ENCODE measurements at places on chromosomes 2 and 18.
A peak's percentile ranks its signal among the peaks of the same experiment; 100 is the strongest.

DNA sequence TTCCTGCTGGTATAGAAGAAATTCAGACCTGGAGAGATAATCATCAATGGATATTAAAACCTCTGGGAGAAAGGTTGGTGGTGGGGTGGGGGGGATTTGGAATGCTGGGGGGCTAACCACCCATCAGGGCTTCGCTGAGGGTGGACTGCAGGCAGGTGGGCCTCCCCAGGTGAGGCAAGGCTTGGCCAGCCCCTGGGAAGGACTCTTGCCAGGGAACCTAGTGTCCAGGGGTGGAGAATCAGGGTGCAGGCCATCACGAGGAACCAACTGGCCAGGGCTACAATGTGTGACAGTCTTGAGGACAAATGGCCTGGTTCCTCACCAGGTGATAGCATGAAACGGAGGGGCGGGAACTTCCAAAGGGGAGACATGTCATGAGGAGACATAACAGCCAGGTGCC is 11.8 kb downstream of the RAB11FIP5 start:
- DNase-seq: no peak

GRCh38 chr18:34114996-34115395 is 109.7 kb downstream of the NOL4 start:
- DNase-seq: no peak

GRCh38 chr2:45212953-45213635 is 203.8 kb upstream of the SIX2 start:
- DNase-seq: no peak

- DNase-seq: no peak
These were observed 238.3 kb downstream of the SLC8A1 start for GRCh38 chr2:40213619-40214018.

DNA sequence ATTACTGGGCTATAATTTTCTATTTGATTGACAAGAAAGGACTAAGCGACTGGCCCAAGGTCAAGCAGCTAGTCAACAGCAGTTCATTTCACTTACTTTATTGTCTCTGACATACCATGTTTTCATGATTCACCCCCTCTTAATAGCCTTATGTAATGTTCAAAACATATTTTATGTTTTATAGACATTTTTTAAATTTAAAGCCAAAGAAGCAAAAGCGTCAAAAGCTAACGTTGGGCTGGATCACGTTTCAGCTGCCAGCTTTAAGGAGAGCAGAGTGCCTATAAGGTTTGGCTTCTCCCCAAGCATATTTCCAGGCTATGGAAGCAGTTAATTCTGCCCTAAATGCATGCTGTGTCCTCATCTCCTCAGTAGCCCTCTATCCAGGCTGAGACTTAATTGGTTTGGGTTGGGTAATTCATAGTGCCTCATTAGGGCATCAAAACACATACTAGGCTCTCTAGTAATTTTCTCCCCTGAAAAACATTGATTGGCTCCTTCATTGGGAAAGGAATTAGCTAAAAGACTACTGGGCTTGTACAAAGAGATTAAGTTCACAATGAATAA is 94.8 kb upstream of the CREB1 start:
- DNase-seq: no peak

GRCh38 chr2:177251165-177251542 is 13.4 kb downstream of the NFE2L2 start:
- no peak for DNase-seq

DNA sequence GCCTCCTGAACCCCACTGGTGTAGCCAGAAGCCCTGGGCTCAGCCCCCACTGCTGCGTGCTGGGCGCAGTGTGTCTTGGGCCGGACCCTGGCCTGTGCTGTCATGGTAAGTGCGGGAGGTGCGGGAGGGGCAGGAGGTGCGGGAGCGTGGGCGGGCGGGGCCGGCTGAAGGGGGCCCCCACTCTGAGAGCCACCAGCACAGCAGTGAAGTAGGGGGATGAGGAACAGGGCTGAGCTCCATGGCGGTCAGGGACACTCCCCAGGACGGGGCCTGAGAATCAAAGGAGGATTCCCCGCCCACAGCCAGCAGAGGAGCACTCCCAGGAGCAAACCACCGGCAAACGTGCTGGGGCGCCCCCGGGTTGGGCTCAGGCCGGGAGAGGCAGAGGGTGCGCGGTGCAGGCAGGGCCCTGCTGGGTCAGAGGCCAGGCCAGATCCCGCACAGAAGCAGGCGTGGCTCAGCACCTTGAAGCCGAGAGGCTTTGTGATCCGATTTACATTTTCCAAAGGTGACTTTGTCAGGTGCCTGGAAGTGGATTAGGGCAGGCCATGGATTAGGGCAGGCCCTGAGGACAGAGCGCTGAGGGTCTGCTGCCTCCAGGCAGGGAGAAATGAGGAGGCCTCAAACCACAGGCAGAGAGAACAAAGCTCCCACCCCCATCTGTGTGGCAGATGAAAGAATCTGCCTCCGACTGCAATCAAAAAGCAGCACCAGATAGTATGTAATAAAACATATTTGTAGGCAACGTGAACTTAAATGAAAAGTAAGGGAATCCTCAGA is 152.0 kb upstream of the RAB6C start:
- DNase-seq: no peak

DNA sequence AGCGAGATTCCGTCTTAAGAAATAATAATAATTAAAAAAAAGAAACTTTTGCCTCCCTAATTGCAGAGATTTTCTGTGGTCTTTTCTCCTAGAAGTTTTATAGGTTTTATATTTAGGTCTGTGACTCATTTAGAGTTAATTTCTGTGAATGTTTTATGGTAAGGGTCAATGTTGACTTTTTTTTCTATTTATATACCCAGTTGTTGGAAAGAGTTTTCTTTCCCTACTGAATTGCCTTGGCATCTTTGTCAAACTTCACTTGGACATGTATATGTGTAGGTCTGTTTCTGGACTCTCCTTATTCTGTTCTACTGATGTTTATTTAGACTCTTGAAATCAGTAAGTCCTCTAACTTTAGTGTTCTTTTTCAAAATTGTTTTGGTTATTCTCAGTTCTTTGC is 5.5 kb downstream of the ZNF512 start:
- no peak for DNase-seq

DNA sequence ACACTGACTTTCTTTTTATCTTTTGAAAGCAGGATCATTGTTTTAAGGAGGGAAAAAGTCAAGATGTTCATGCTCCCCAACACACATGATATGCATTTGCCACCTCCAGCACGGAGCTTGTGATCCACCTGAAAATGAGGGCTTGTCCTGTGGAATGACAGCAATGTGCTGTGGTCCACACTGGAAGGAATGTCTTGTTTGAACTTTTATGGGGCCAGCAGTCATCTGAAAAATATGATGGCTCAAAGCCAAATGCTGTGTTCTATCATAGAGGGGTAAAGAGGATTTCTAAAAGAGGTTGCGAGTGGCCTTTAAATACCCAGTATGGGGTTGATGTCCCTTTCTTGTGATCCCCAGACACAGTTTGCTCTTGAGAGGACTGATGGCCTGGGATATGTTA is 226.5 kb upstream of the SPRED2 start:
- no peak for DNase-seq

DNA sequence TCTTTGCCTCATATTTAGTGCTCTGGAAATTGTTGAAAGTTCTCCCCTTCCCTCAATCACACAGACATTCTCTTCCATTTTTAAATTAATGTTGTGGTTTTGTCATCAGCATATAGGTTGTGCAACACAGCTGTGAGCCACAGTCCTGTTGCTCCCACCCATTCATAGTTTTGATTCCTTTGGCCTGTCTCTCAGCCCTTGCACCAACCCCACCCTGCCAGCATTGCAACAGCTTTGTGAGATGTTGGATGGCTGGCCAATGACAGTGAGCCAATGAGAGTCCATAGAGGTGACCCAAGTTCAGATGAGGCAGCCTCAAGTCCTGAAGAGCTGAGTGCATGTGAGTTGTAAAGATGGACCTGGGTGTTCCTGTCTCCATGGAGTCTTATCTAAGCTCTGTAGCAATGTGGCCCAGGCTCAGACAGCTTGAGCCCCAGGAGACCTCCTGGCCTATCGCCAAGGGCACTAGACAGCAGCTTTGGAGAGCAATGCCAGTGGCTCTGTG is 775.5 kb downstream of the RNF144A start:
- DNase-seq: no peak

DNA sequence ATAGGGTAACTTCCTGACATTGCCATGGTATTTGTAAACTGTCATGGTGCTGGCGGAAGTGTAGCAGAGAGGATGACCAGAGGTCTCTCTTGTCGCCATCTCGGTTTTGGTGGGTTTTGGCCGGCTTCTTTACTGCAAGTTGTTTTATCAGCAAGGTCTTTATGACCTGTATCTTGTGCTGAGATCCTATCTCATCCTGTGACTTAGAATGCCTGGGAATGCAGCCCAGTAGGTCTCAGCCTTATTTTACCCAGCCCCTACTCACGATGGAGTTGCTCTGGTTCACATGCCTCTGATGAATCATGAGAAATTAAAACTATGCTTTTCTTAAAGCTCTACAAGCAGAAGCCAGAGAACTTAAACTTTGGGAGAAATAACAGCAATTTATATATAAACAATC is 12.7 kb upstream of the NFU1 start:
- DNase-seq: no peak

- DNase-seq: no peak
These were observed 180.1 kb downstream of the PRPF40A start for GRCh38 chr2:152537081-152537651.

- no peak for DNase-seq
These were observed 222.0 kb upstream of the FN1 start for GRCh38 chr2:215657844-215658243.

GRCh38 chr2:110101280-110101844 is 14.3 kb downstream of the MALL start:
- peak; percentile 99 for DNase-seq

DNA sequence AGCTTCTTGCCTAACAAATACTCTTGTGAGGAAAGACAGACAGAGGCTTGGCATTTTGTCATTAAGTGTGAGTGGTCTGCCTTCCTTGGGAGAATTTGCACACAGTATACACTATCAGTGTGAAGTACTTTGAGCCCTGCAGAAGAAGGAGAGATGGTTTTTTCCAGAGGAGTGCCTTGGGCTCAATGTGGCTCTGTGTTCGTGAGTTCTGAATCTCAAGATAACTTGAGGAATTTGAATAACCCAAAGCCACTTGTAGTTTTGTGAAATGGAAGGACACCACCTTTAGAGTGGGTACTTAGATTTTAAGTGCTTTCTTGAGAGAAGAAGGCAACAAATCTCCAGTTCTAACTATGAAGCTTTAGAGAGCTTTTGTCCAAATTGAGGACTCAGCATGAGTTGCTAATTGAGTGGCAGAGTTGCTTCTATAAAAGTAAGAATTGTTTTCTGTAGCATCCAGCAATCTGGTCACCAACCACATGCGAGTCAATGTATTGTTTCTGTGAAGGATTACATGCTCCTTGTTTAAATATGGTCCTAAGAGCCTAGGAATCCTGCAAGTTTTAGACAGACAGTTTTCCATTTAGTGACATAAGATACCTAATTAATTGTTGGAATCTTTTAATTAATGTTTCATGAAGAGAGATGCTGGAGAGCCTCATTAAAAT is 68.3 kb downstream of the BABAM2 start:
- no peak for DNase-seq

DNA sequence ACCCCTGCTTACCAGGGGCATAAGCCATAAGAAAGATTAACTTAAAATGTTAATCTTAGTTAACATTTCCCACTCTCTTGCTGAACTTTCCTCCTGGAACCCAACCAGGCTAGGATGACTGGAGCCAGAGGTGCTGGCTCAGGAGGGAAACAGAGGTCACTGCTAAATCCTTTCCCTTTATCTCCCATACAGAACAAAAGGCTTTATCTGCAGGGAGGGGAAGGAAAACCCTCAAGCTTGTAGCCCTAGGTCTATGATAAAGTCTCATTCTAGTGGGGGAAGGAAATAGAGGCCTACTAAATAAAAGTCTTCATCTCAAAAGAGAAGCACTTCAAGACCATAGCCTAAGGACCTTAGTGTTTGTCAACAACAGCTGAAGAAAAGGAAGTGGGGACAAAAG is 18.6 kb downstream of the HIBCH start:
- no peak for DNase-seq

DNA sequence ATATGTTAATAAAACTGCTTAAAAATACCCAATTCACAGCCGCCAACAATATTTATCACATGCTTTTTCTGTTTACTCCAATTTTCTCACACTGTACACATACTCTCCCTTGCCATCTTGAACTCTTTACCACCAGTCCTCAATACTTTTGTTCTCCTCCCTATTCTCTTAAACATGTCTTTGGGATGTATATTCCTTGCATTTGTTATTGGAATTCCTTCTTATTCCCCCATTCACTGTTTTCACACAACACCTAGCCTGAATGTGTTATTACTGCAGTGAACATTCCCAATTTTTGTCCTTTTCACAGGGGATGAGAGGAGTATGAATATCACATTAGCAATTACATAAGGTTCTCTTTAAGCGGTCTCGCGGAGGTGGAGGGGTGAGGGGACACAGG is 94.7 kb downstream of the USP34 start:
- no peak for DNase-seq

GRCh38 chr2:167729911-167730310 is 517.5 kb downstream of the STK39 start:
- no peak for DNase-seq

GRCh38 chr2:84532291-84532690 is 16.0 kb downstream of the DNAH6 start:
- no peak for DNase-seq

DNA sequence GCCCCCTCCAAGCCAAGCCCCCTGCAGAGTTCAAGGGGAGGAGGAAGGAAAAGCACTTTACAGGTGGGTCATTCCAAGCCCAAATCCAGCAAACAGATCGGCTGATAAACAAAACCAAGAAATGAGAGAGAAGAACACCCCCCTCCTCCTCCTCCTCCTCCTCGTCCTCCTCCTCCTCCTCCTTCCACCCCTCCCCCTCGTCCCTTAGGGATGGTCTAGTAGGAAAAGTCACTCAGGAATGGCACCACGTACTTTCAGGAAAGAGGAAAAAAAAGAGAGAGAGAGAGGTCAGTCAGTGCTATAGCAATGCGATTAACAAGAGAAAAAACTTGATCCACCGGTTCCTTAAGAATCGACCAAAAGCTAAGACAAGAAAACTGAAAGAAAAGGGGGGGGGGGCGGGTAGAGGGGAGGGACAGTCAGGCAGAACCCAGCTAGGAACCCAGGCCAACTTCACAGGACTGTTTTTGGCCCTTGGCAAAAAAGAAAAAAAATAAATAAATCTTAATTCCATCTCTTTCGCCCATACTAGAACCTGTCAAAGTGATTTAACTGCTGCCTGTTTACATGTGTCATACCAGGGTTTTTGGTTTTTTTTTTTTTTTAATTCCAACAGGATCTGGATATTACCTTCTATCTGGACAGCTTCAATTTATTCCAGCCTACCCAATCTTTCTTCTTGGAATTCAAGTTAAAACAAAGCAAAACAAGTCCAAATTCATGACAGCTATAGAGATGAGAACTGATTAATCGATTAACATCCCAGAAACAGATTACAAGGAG is 906 bp downstream of the IKZF2 start:
- no peak for DNase-seq

All from SW 1271 (cell line).